CD8-positive, alpha-beta memory T cell (primary cell): ENCODE measurements at places on chromosomes 11 and 22.

DNA sequence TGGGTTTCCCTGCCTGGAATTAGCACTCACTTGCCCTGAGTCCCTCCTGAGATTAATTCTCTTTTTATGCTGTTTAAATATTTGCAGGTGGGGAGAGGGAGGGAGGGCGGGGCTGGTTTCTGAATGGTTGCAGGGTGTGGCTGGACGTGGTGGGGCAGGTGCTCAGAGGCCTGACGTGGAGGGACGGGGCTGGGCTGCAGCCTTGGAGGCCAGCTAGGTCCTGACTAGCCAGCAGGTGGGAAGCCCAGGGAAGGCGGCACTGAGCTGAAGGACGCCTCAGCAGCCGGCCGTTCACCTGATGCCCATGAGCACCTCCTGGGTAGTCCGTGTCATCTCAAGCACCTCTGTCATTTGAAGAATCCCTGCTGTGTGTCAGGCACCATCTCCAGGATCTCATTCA is 21.3 kb downstream of the SGSM1 start:
- no peak for DNase-seq

DNA sequence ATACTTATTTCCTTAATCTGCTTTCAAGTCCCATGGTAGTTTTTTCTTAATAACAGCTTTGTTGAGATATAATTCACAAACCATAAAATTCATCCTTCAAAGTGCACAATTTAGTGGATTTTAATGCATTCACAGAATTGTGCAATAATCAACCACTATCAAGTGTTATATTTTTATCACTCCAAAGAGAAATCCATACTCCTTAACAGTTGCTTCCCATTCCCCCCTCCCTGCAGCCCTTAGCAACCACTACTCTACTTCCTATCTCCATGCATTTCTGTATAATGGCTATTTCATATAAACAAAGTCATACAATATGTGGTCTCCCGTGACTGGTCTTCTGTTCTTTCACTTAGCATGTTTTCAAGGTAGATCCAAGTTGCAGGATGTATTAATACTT is 18.8 kb upstream of the NUP50 start:
- no peak for DNase-seq

GRCh38 chr22:48866906-48867681 is 960.6 kb downstream of the BRD1 start:
- DNase-seq: no peak

DNA sequence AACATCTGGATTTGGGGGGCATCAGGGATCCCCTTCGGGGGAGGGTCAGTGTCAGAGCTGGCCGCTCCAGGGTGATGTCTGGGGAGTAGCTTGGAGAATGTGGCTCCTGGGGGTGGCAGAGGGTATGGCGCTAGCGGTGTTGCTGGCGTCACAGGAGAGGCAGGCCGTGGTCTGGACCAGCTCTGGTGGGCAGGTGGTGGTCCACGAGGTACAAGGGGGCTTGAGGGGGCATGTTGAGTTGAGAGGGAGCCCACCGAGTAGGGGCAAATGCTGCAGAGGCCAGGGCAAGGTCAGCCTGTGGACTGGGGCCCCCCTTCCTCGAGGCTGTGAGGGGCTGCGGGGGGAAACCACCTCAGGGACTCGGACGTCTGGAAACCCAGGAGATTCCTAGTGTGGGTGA is 8.6 kb downstream of the GRAMD4 start:
- DNase-seq: no peak

DNA sequence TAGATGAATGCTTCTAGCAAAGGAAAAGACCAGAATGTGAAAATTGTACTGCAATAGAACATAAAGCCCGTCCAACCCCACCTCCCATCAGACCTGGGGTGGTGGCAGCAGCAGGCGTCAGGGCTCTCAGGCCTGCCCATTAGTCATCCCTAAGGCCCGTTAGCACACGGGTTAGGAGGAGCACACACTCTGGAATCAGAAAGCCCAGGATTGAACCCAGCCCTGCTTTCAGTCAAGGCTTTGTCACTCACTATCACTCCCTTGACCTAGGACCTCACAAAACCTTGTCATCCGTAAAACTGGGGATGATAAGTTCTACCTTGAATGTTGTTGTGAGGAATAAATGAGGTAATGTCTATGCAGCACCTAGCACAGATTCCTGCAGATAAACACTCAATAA is 26.9 kb downstream of the MICAL3 start:
- no peak for DNase-seq

- DNase-seq: no peak
Measured at GRCh38 chr22:25818541-25818940, 76.6 kb downstream of the MYO18B start.

GRCh38 chr22:31119026-31119717 is 3.6 kb upstream of the INPP5J start:
- no peak for DNase-seq

DNA sequence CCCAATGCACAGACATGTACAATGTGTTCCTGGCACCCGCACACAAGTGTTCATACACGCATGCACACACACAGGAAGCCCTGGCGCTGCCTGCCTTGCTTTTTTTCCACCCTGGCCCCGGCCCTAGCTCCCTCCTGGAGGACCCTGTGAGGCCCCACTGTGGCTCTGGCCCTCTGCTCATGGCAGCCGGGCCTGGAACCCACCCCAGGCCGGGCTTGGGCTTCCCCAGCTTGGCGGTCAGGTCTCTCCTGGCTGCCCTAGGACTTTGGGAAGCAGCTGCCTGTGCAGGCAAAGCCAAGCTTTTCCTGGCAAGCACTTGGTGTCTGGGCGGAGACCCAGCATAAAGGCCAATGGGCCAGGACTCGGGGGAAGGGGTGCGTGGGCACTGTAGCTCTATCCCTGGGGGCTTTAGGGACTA is 30.5 kb downstream of the CD82 start:
- DNase-seq: no peak

- no peak for DNase-seq
Measured at GRCh38 chr11:119686177-119686882, 42.7 kb downstream of the NECTIN1 start.

DNA sequence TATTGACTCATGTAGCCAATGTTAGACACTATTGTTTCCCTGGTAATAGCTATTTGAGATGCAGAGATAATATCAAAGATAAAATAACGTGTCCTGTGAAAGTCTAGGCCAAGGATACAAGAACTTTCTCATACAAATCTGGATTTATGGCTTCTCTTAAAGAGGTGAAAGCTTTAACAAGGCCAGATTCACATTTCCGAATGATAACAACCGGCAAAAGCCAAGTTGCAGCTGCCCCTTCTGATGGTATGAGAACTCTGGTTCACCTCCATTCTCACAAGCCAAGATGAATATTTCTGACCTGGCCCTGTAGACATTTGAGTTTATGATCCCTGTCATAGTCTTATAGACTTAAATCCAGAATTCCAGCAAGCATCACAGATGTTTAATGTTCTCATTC is 230.4 kb upstream of the ZC3H12C start:
- no peak for DNase-seq

DNA sequence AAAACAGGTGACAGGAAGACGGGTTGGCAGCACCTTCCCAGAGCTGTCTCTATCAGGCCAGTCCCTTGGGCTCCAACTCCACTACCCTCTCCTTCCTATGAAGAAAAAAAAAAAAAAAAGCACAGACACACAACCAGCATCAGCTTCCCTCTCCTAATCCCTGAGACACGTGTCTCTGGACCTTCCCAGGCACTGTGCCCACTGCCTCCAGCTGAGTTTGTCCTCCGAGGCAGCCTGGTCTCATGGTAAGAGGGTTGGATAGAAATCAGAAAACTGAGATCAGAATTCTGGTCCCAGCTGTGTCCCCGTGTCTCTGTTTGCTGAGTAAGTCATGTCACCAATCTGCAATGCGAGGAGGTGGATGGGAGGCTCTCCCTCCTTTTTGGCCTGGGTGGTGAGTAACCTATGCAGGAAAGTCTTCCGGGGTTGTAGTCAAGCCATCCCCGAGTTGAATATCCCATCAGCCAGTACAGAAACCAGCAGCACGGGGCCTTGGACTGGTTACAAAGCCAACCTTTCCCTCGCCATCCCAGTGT is 193.7 kb upstream of the TBCEL start:
- DNase-seq: no peak

GRCh38 chr11:124070915-124071622 is 29.9 kb upstream of the OR10G7 start:
- DNase-seq: peak; percentile 23

- no peak for DNase-seq
Measured at GRCh38 chr22:19819208-19819910, 35.3 kb downstream of the GNB1L start.

DNA sequence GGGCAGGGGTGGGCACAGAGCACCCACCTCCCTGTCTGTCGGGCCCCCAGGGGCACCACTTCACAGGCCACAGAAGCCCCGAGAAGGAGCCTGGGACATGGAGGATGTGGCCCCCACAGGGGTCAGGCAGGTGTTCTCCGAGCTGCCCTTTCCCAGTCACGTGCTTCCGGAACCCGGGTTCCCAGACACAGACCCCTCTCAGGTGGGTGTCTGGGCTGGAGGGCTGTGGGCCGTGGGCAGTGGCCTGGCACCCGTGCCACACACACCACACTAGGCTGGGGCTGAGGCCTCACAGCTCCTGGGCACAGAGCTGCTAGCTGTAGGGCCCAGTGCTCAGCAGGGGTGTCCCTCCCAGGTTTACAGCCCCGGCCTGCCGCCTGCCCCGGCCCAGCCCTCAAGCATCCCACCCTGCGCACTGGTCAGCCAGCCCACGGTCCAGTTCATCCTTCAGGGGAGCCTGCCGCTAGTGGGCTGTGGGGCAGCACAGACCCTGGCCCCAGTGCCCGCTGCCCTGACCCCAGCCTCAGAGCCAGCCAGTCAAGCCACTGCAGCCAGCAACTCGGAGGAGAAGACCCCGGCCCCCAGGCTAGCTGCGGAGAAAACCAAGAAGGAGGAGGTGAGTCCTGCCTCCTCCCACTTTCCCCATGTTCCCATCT is 5.5 kb downstream of the IRF7 start:
- no peak for DNase-seq

DNA sequence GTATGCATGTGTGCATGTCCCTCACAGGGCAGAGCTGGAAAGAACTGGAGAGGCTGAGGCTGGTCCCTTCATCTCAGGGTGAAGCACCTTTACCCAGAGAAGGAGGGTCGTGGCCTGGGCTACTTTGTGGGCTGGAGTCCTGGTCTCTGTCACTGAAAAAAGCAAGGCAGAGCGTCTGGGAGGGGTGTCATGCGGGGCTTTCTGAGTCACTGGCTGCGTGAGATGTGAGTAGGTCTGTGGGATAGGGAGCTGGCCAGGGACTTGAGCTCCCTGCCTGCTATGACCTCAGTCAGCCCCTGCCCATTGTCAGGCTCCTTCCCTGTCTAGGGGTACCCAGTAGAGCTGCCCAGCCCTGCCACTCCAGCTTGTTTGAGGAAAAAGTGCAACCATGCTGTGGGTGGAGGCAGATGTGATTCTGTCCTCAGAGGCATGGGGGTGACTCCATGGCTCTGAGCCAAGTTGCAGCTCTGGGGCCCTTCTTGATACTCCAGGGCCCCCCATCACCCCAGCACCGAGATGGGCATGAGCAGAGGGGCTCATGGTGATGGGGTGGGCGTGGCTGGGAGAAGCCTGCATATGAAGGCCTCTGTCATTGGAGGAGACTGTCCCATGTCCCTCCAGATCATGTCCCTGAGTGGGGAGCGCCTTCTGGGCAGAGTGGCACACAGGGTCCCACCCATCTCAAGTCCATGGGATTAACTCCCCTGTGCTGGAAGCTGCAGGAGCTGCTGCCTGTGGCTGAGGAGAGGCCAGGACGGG is 27.8 kb downstream of the KCNQ1 start:
- DNase-seq: no peak

- no peak for DNase-seq
Measured at GRCh38 chr11:125148743-125149142, 15.8 kb upstream of the PKNOX2 start.

DNA sequence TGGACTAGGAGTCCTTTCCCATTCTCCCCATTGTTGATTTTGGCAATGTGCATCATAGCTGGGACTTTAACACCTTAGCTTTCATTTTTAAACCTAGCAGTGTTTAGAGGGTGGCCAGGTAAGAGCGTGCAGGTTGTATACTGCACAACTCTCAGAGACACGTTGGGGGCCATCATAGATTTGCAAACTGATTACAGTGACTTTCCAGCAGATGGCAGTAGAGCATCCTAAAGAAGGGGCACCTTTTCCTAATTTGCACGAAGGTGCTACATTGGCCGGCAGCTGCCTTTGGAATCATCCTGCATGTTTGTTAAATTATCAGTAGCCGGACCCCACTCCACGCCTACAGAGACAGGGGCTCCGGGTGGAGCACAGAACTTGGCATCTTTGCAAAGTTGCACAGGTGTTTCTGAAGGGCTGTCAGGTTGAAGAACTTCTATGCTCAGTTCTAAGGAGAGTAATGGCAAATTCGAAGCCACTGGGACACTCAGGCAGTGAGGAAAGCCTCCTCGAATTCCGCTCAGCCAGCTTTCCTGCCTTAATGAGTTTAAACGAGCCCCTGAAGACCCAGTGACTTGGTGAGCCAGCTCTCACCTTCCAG is 7.7 kb downstream of the LHFPL7 start:
- peak; percentile 32 for DNase-seq

DNA sequence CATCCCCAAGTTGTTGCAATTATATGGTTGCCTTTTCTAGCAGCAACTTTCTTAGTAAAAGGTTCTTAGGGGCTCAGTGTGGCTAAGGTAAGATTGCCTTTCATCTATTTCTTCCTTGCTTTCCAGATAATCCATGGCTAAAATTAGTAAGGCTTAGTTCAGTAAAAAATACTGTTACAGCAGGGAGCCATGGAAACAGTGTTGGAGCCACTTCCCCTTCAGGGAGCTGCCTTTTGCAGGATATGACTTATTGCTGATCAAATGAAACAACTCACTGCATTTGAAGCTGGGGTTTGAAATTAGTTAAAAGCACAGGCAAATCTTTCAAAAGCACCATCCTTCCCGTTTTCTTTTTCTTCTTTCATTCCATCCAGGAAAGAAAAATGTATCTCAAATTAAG is 184.3 kb downstream of the C11orf87 start:
- DNase-seq: no peak

GRCh38 chr22:50305393-50305922 is 2.0 kb downstream of the PLXNB2 start:
- no peak for DNase-seq

DNA sequence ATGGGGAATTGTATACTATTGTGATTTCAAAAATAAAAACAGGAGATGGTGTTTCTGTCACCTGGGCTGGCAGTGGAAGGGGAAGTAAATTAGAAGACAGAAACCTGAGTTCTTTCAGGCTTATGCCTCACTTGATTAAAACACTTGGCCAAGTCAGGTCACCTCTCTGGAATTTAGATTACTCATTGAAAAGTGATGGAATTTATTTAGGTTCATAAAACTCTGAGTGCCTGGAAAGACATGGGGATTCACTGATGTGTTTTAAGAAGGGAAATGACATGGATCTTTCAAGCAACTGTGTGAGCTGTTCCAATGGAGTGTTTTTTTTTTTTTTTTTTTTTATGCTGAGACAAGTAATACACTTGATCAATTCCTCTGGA is 400.1 kb downstream of the TMEM135 start:
- DNase-seq: no peak

DNA sequence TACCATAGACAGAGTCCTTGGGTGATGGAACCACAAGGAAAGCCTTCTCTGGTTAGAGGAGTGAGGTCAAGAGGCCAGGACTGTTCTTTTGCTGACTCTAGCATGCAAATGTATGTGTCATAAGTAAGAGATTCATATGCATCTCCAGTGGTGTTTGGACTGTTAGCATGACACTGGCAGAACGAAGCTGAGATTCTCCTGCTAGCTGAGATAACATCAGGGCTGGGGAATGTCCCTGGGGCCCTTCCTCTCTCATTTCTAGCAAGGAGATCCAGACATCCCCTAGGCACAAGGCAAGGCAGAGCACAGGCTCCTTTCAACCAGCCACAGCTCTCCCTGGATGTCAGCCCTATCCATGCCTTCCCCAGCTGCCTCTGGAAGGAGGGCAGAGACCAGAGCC is 711.3 kb downstream of the OPCML start:
- no peak for DNase-seq
